ENCODE measurements at places on chromosomes 13 and 19. TPM values are rescaled to one million over a fixed set of nuclear protein-coding genes. Genes with fewer than 3 reads are reported as not detected.

DNA sequence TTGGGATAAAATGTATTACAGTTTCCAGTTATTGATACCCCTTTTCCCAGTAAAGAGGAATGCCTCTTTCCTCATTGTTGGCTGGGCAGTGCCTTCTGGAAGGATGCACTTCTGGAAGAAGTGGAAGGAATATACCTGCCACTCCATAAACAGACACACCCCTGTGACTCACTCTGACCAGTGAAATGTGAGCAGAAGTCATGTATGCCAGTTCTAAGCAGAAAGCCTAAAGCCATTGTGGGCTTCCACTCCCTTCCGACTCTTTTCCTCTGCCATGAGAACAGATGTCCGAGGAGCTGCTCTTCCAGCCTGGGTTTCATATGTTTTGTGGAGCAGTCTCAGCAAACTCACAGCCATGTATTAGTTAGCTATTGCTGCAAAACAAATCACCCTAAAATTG, 166.1 kb upstream of the SERP2 start:
- no peaks in the 10 kb centered on the region for H3K27me3 ChIP-seq
- H3K36me3 ChIP-seq: no peaks in the 10 kb centered on the region
- no peak overlapping the region for H3K27ac ChIP-seq
- no peaks in the 10 kb centered on the region for H3K4me1 ChIP-seq

DNA sequence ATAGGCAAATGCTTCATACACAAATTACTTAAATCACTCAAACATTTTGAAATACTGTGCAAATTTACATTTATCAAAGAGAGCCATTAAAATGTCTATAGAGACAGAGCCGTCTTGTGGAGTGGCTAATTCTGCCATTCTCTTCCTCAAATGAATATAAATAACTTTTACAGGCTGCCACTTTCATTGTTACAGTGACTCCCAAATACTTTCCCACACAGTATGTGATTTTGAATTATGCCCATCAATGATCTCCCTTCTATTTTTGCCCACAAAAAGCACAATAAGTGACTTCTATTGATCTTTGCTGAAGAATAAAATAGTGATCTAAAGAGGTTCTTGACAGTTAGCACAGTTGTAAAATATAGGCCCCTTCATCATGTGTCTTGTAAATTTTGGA, 1244.9 kb downstream of the PCDH17 start:
- H3K4me3 ChIP-seq: no peak overlapping the region
- H3K27ac ChIP-seq: no peak overlapping the region
- H3K4me1 ChIP-seq: no peaks in the 10 kb centered on the region
- no peaks in the 10 kb centered on the region for H3K36me3 ChIP-seq
- DNase-seq: no peak

DNA sequence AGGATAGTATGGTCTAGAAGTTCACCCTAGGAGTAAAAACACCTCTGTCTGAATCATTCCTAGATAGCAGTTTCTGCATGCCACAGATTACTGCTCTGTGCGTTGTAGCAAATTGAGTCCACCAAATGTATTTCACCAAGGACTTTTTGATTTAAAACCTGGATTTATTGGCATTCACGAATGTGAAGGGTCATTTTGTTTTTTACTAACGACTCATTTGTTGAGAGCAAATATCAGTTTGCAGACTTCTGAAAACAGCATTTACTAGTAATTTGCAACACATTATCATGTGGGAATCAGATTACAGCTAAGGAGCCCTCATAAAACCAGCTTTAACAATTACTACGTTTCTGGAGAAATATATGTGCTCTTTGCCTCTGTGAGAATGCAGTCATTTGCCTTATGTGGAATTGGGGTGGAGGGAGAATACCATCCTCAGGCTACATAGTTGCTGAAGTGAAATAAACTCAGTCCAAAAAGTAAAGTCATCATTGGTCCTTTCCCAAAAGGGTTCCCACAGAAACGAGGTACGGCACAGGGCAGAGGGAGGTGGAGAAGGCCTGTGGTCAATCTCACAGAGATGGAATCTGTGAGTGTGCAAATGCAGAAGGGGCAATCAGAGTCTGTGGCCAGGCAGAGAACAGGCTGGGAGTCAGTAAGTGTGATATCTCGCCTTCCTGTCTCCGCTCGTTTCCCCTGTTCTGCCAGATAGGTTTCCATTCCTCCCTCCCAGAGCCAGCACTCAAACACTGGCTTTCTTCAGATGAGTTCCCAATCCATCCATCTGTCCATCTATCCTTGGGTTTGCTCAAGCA, 63.1 kb downstream of the DLEU7 start:
- no peaks in the 10 kb centered on the region for H3K27me3 ChIP-seq
- no peaks in the 10 kb centered on the region for H3K36me3 ChIP-seq
- H3K4me1 ChIP-seq: no peaks in the 10 kb centered on the region
- H3K27ac ChIP-seq: no peak overlapping the region

GRCh38 chr13:72694314-72694713, 33.1 kb downstream of the MZT1 start:
- no peaks in the 10 kb centered on the region for H3K4me1 ChIP-seq
- no peaks in the 10 kb centered on the region for H3K27me3 ChIP-seq
- no peaks in the 10 kb centered on the region for H3K36me3 ChIP-seq
- no peak overlapping the region for H3K27ac ChIP-seq
- no peak for DNase-seq

DNA sequence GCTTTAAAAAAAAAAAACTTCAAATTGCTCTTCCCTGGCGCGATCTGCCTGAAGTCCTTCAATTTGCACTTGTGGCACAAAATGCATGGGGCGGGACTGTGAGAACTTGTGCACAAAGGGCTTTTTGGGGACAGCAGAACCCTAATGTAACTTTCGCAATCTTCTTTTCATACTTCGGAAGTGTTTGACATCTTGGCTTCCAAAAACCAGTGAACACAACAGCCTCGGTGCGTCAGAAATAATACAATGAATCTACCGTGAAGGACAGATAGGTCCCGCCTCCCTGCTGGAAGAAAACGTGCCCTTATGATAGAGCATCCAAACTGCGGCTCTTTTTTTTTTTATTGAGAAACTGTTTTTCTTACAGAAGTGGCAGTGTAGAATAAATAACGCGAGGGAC, 36.6 kb downstream of the KLF2 start:
- H3K4me3 ChIP-seq: no peak overlapping the region
- no peak for DNase-seq
- no peaks in the 10 kb centered on the region for H3K27me3 ChIP-seq
- peaks cover 100% of the 10 kb centered on the region for H3K4me1 ChIP-seq
- no peak overlapping the region for H3K27ac ChIP-seq

DNA sequence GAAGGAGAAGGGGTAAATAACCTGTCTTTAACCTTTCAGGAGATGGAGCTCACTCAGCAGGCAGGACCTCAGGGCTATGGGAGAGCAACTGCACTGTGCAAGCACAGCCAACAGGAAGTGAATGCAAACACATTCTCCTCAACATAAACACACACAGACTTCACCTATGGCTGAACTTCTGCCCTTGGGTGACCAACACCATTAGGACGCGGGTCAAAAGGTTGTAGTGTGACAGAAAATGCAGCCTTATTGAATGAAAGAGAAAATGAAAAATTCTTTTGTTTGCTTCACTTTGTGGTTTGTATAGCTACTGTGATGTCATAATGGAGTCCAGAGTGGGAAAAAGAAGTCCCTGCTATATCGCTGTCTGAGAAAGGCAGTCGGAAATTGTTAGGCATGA, 323.0 kb downstream of the NDFIP2 start:
- H3K4me3 ChIP-seq: no peak overlapping the region
- H3K36me3 ChIP-seq: no peaks in the 10 kb centered on the region
- no peak overlapping the region for H3K27ac ChIP-seq
- DNase-seq: no peak
- H3K4me1 ChIP-seq: no peaks in the 10 kb centered on the region

- peaks cover 5% of the 10 kb centered on the region for H3K4me1 ChIP-seq
- H3K36me3 ChIP-seq: no peaks in the 10 kb centered on the region
These were observed 33.8 kb upstream of the SACS start for GRCh38 chr13:23467048-23467931.

- H3K36me3 ChIP-seq: no peaks in the 10 kb centered on the region
- DNase-seq: no peak
- no peak overlapping the region for H3K4me3 ChIP-seq
- H3K27me3 ChIP-seq: no peaks in the 10 kb centered on the region
- no peak overlapping the region for H3K27ac ChIP-seq
- no peaks in the 10 kb centered on the region for H3K4me1 ChIP-seq
These were observed 1194.2 kb downstream of the EFNB2 start for GRCh38 chr13:105341256-105341655.

- no peak overlapping the region for H3K27ac ChIP-seq
- no peak overlapping the region for H3K4me3 ChIP-seq
- no peak for DNase-seq
- peaks cover 2% of the 10 kb centered on the region for H3K4me1 ChIP-seq
These were observed 5.5 kb downstream of the YIF1B start for GRCh38 chr19:38310279-38310670.

DNA sequence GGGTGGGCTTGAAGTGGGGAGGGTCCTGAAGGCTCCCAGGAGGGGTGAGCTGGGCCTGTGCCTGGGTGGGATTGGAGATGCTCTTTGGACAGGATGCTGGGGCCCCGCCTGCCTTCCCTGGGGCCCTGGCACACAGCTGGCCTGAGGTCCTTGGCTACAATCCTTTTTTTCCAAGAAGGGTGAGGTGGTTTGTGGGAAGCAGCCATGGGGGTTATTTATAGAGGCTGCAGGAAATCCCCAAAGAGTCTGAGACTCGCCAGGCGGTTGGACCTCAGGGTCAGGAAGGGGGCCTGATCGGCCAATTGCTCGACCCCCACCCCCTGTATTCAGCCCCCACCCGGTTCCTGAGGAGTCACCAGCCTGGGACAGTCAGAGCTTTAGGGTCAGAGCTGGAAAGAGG, 10.0 kb downstream of the GTPBP3 start:
- no peak overlapping the region for H3K4me3 ChIP-seq
- H3K4me1 ChIP-seq: no peaks in the 10 kb centered on the region
- H3K36me3 ChIP-seq: no peaks in the 10 kb centered on the region
- H3K27ac ChIP-seq: no peak overlapping the region

- no peaks in the 10 kb centered on the region for H3K4me1 ChIP-seq
- no peaks in the 10 kb centered on the region for H3K27me3 ChIP-seq
- DNase-seq: no peak
- no peaks in the 10 kb centered on the region for H3K36me3 ChIP-seq
These were observed 6.5 kb downstream of the INSR start for GRCh38 chr19:7287722-7288121.

DNA sequence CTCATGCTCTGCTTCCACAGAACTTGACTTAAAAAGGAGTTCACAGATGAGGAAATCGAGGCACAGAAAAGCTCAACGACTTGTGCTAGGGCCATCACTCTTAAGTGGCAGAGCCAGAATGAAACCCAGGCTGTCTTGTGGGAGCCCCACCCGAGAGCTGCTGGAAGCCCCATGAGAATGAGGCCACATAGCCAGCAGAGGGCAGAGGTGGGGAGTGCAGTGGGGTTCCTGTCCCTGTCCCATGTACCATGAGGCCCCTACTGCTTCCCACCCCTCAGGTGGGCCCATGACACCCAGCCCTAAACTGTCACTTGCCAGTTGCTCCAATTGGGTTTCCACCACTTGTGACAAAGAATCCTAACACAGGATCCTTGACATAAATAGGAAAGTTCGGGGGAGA, 175.9 kb downstream of the IRS2 start:
- H3K27ac ChIP-seq: no peak overlapping the region
- H3K4me3 ChIP-seq: no peak overlapping the region
- no peaks in the 10 kb centered on the region for H3K27me3 ChIP-seq
- H3K36me3 ChIP-seq: no peaks in the 10 kb centered on the region
- peak; percentile 26 for DNase-seq
- H3K4me1 ChIP-seq: no peaks in the 10 kb centered on the region

DNA sequence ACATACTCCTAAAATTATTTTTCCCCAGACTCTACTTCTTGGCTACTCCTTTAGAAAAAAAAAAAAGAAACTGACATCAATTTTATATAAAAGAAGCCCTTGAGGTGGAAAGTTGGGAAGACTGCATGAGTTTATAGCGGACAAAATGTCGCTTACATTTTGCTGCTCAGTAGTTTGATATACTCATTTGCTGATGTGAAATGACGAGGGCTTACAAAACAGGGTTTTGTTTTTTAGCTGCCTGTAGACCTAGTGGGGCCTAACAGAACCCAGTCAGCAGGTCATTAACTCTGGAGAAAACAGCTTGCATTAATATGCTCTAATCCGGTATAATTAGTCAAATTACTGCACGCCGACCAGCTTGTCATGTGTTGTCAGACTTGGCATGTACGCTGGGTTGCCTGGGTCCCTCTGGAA, 37.6 kb upstream of the MAB21L1 start:
- no peaks in the 10 kb centered on the region for H3K27me3 ChIP-seq
- no peaks in the 10 kb centered on the region for H3K4me1 ChIP-seq
- DNase-seq: no peak
- no peaks in the 10 kb centered on the region for H3K36me3 ChIP-seq
- no peak overlapping the region for H3K27ac ChIP-seq
- H3K4me3 ChIP-seq: no peak overlapping the region

DNA sequence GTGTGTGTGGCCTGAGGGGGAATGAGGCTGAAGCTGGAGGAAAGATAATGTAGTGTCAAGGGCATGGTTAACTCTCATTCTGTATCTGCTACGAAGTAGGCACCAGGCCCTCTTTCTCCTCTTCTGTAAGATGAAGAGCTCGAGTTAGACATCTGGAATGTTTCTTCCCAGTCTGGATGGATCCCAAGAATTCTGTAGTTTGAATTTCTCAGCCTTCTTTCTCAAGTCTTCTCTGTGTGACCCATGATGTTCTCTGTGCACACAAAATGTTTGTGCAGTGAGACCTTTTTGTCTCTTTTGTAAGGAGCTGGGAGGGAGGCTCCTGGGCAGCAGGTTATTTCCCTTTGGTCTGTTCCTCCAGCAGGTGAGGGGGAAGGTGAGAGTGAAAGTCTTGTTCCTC, 13.7 kb downstream of the FGF9 start:
- H3K27me3 ChIP-seq: no peaks in the 10 kb centered on the region
- no peak for DNase-seq
- H3K27ac ChIP-seq: no peak overlapping the region
- H3K36me3 ChIP-seq: no peaks in the 10 kb centered on the region

- no peak overlapping the region for H3K4me3 ChIP-seq
- H3K36me3 ChIP-seq: no peaks in the 10 kb centered on the region
- DNase-seq: no peak
- no peaks in the 10 kb centered on the region for H3K27me3 ChIP-seq
These were observed 3.6 kb downstream of the TLE2 start for GRCh38 chr19:3025549-3025886.

- H3K4me3 ChIP-seq: no peak overlapping the region
- no peaks in the 10 kb centered on the region for H3K36me3 ChIP-seq
- peaks cover 11% of the 10 kb centered on the region for H3K27me3 ChIP-seq
- no peak overlapping the region for H3K27ac ChIP-seq
- no peaks in the 10 kb centered on the region for H3K4me1 ChIP-seq
These were observed 4.4 kb downstream of the WASF3 start for GRCh38 chr13:26561651-26562511.

GRCh38 chr13:100128373-100128772, 39.5 kb downstream of the PCCA start:
- no peaks in the 10 kb centered on the region for H3K27me3 ChIP-seq
- no peak overlapping the region for H3K27ac ChIP-seq
- no peaks in the 10 kb centered on the region for H3K36me3 ChIP-seq
- no peak overlapping the region for H3K4me3 ChIP-seq

Gene BRSK1
- total RNA-seq: 5.7 TPM

Gene GGACT
- total RNA-seq: 4.9 TPM

Gene IGFL2
- not detected for total RNA-seq

Gene MIER2
- total RNA-seq: 20.9 TPM

Gene SAFB
- 124 TPM for total RNA-seq

Gene SELENOV
- not detected for total RNA-seq
